ENCODE measurements at places on chromosomes 2 and 18. TPM values are rescaled to one million over a fixed set of nuclear protein-coding genes. Genes with fewer than 3 reads are reported as not detected.

GRCh38 chr2:206241736-206242135, 32.7 kb upstream of the ZDBF2 start:
- no peak for DNase-seq
- H3K4me3 ChIP-seq: no peak overlapping the region
- H3K4me1 ChIP-seq: no peaks in the 10 kb centered on the region
- no peaks in the 10 kb centered on the region for H3K27me3 ChIP-seq

CCDC141 gene
- total RNA-seq: 0.40 TPM

CBLN2 gene
- 1.3 TPM for total RNA-seq

SERPINB4 gene
- not detected for total RNA-seq

DNA sequence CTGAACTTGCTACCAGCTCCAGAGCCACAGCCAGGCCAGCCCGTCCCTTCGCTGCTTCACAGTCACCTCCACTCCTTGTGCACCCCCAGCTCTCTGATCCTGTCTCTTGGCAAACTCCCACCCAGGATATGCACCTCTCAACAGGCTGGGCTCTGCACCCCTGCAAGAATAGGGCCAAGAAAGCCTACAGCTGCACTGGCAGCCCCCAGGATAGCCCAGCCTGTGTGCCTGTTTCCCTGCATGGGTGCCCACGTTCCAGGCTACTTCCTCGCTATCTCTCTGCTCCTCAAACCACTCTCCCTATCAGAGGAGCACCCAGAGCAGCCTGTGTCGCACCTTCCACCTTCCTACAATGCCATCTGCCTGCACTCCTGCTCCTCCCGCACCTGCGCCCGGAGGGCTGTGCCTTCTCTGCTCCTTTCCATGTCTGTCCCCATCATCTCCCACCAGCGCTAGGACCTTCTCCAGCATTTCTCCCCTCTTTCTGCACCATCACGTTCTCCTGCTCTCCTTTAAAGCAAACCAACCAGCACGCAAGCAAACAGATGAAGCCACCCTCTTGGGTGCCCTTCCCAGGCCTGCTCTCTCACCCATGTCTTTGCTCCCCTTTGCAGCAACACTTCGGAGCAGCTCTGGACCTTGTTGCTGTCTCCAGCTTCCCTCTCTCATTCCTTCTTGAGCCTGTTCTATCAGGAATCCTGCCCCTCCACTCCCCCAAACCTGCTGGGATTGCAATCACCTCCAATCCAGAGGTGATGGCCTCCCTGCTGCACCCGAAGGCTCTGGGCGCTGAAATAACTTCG, 313.2 kb upstream of the HS6ST1 start:
- no peak overlapping the region for H3K4me3 ChIP-seq
- no peaks in the 10 kb centered on the region for H3K4me1 ChIP-seq
- DNase-seq: no peak
- H3K36me3 ChIP-seq: no peaks in the 10 kb centered on the region
- no peaks in the 10 kb centered on the region for H3K27me3 ChIP-seq

DNA sequence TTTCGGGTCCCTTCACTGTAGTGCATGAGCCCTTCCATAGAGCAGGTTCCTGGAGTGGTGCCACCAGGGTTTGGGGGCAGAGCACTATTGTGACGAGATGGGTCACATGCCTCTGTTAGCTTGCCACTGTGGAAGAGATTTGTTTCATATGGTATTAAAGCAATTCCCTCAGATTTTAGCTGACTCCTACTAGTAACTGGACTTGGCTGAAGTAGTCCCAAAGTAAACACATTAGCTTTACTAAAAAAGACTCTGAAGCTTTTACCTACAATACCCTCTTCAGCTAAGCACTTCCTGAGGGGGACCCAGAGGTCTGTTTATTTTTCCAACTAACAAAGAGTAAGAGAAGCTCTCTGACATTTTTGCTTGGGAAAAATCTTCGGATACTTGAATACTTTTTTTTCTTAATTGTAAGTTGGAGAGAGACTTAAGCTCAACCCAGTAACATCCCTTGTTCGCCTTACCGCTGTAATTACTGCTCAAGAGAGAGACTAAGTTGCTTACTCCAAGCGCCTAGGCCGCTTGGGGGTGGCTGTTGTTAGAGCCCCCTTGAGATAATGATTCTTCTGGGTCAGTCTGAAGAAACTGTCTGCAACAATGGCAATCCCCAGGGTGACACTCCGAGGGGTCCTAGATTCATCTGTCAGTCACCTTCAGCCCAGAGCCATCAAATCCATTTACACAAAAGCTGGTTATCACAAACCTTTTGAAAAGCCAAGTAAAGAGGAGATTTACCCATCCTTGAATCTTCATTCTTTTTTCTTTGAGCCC, 177.4 kb downstream of the FIGN start:
- H3K36me3 ChIP-seq: no peaks in the 10 kb centered on the region
- no peaks in the 10 kb centered on the region for H3K27me3 ChIP-seq
- no peaks in the 10 kb centered on the region for H3K4me1 ChIP-seq
- no peak overlapping the region for H3K4me3 ChIP-seq
- DNase-seq: no peak

- no peaks in the 10 kb centered on the region for H3K27me3 ChIP-seq
- no peaks in the 10 kb centered on the region for H3K4me1 ChIP-seq
- H3K36me3 ChIP-seq: no peaks in the 10 kb centered on the region
- no peak overlapping the region for H3K4me3 ChIP-seq
Measured at GRCh38 chr2:129193961-129194360, 785.5 kb upstream of the RAB6C start.

- H3K27ac ChIP-seq: no peak overlapping the region
- no peak for DNase-seq
- H3K4me1 ChIP-seq: no peaks in the 10 kb centered on the region
- no peak overlapping the region for H3K4me3 ChIP-seq
Measured at GRCh38 chr2:185942855-185943254, 204.3 kb downstream of the FSIP2 start.

- no peaks in the 10 kb centered on the region for H3K27me3 ChIP-seq
- no peaks in the 10 kb centered on the region for H3K4me1 ChIP-seq
- DNase-seq: no peak
- no peaks in the 10 kb centered on the region for H3K36me3 ChIP-seq
- H3K27ac ChIP-seq: no peak overlapping the region
Measured at GRCh38 chr2:19021100-19021476, 337.3 kb downstream of the OSR1 start.

DNA sequence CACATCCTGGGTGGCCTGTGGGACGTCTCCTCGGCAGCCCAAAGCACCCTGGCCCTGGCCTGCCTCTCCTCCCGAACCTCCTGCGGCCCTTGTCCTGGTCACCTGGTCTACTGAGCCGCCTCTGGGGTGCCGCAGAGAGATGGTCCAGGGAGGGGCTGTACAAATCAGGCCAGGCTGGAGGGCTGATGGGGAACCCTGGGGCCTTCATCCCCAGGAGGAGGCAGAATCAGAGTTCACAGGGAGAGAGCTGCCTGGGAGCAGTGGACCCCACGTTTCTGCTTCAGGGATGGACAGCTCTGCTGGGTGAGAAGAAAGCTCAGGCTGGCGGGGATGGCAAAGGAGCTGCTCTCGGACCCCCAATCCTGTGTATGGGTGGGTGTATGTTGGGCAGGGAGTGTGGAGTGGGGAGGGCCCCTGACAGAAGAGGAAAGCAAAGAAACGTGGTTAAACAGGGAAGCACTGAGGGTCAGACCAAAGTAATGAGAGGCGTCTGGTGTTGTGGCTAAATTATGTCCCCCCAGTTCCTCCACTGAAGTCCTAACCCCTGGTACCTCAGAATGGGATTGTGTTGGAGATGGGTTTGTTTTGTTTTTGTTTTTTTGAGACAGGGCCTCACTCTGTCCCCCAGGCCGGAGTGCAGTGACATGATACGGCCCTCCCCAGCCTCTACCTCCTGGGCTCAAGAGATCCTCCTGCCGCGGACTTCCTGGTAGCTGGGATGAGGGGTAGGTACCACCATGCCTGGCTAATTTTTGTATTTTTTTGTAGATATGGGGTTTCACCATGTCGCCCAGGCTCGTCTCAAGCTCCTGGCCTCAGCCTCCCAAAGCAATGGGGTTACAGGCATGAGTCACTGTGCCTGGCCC, 73.4 kb upstream of the SMAD7 start:
- DNase-seq: no peak
- H3K27me3 ChIP-seq: no peaks in the 10 kb centered on the region
- H3K27ac ChIP-seq: no peak overlapping the region
- no peak overlapping the region for H3K4me3 ChIP-seq
- peaks cover 4% of the 10 kb centered on the region for H3K4me1 ChIP-seq
